T1000 (cell line): ENCODE measurements at places on chromosomes 16 and 17.

DNA sequence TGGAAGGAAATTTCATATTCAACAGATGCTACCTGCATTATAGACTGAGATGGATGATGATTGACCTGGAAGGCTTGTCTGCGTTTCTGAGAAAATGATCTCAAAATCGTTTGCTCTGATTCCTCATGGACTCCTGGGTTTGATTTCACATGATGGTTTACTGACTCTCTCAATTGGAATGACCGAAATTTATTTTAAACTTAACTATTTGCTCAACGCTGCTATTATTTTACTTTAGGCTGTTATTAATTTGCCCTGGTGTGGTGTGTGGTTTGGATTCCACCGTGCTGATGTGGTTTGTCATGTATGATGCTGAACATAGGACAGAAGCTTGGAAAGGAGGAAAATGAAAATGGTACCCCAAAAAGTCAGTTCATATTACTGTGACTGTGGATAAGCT, 37.3 kb upstream of the ELAC2 start:
- DNase-seq: no peak

GRCh38 chr16:10906914-10907756, 30.1 kb downstream of the CIITA start:
- DNase-seq: no peak

GRCh38 chr17:38918129-38918913, 7.1 kb upstream of the LASP1NB start:
- no peak for DNase-seq

- DNase-seq: no peak
These were observed 179.6 kb upstream of the TNRC6C start for GRCh38 chr17:77778636-77779489.
